GM06990 (cell line): ENCODE measurements at places on chromosomes 12 and 14.

GRCh38 chr14:51780006-51780692 is 80.3 kb upstream of the GNG2 start:
- peak; percentile 21 for DNase-seq

- DNase-seq, result no peak
These were observed 15.8 kb upstream of the OAS2 start for GRCh38 chr12:112962561-112962960.

DNA sequence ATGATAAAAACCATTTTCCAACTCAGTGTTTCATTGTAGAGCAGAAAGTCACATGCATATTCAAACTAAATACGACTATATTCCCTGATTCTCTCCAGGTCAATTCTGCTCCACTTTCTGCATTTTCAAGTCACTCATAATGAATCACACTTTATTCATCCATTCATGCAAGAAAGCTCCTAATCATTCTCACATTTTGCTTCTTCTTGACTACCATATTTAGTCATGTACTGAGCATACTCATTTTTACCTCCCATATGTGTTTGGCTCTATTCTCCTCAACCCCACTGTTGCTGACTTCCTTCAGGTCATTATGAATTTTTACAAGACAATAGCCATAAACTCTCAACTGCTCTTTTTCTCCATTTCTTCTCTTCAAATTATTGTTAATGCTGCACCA is 43.4 kb upstream of the PIK3C2G start:
- DNase-seq, result no peak

GRCh38 chr14:78593949-78594348 is 423.8 kb downstream of the NRXN3 start:
- no peak for DNase-seq

- peak; percentile 39 for DNase-seq
These were observed 8.5 kb downstream of the KRT85 start for GRCh38 chr12:52358575-52359350.

DNA sequence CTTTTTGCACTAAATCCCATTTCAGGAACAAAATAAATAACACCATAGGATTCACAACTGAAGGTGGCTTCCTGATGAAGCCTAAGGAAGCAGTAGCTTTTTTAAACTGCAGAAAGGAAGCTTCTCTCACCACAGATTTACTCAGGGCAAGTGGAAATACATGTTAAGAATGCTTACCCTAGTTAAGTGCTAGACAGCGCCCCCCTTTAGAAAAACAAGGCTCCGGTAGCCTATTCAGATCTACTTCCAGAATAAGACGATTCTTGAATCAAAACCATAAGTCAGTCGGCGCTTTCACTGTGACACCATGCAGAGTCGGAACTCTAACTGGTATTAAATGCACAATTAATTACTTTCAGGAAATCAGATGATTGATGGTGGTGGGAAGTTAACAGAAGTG is 41.9 kb downstream of the E2F7 start:
- no peak for DNase-seq

DNA sequence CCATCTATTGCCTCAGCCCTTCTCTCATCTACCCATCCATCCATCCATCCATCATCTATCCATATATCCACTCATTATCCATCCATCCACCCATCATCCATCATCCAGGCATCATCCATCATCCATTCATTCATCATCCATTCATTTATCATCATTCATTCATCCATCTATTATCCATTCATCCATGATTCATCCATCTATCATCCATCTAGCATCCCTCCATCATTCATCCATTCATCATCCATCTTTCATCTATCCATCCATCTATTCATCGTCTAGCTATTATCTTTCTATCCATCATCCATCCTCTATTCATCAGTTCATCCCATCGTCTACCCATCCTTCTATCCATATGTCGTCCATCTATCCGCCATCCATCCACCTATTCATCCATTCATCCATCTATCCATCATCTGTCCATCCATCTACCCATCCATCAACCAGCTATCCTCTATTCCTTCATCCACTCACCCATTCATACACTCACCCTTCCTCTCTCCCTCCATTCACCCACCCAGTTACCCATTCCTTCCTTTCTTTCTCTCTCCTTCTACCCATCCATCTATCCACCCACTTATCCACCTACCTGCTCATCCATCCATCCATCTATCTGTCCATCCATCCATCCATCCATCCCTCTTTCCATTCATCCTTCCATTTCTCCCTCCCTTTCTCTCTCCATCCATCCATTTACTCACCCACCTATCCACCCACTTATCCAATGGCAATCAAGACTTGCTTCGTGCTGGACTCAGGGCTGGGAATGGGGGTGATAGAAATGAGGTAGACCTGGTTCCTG is 59.3 kb downstream of the KIF26A start:
- no peak for DNase-seq

DNA sequence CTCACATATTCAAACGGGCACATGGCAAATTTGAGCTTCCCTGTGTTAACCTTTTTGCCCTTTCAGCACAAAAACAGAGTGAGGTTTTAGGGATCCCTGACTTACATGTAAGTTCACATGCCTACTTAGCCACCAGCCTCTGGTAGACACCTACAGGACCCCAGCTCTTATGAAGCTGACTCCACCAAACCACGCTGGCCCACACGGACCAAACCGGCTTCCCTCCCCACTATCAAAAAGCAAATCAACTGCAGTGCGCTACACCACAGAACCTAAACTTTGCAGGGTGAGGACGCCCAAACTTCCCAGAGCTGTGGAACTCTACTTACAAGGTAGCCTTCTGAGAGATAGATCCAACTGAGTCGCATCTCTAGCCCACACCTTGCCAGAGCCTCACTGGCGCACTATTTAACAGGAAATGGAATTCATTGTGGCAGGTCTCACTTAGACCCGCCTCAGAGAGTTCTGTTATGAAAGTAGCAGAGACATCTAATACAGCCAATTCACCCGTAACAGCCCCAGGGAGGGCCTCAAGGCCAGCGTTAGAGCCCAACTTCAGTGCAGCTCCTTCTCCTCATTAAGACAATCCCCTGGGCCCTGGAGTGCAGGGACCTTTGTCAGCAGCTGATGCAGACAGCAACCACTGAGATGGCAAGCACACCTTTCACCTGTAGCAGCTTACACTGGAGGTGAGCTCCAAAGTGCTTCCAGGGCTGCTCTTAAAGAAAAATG is 49.2 kb downstream of the SH2B3 start:
- no peak for DNase-seq

DNA sequence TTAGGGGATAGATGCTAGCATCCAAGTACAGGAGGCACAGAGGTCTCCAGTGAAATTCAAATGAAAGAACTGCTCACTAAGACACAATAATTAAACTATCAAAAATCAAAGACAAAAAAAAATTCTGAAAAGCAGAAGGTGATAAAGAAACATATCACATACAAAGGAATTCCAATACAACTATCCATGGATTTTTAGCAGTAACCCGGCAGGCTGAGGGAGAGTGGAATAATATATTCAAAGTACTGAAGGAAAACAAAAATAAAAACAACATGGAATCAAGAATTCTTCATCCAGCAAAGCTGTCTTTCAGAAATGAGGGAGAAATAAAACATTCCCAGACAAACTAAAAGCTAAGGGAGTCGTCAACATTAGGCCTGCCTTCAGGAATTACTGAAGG is 31.9 kb downstream of the A2M start:
- no peak for DNase-seq

GRCh38 chr12:46553266-46553665 is 180.7 kb upstream of the SLC38A2 start:
- no peak for DNase-seq

DNA sequence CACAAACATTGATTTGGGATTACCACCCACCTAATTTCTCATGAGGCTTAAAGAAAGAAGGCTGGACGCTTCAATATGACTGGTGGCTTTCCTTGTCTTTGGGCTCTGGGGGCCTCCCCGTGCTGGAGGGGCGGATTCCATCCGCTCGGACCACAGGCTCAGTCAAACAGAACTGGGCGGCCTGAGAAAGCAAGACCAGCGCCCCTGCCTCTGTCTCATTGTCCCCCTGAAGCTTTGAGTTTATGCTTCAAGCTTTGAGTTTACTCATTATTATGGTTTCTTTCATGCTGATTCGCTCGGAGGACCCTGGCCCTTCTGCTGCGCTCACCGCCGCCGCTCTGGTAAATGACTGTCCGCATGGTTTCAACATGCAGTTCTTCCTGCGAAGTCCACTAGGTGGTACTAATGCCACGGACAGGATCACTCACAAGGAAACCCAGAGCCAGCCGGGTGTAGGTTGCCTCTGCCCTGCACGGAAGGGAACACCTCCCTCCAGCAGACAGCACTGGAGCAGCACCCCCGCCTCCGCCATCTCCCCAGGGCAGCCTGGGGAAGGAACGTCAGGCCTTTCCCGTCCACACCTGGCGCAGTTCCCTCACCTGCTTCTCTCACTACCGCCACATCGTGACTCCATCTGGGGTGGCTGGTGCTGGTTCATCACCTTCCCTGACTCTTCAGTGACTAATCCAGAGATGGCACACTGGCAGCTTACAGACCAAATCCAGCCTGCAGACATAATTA is 13.2 kb upstream of the TIGAR start:
- DNase-seq, result no peak

DNA sequence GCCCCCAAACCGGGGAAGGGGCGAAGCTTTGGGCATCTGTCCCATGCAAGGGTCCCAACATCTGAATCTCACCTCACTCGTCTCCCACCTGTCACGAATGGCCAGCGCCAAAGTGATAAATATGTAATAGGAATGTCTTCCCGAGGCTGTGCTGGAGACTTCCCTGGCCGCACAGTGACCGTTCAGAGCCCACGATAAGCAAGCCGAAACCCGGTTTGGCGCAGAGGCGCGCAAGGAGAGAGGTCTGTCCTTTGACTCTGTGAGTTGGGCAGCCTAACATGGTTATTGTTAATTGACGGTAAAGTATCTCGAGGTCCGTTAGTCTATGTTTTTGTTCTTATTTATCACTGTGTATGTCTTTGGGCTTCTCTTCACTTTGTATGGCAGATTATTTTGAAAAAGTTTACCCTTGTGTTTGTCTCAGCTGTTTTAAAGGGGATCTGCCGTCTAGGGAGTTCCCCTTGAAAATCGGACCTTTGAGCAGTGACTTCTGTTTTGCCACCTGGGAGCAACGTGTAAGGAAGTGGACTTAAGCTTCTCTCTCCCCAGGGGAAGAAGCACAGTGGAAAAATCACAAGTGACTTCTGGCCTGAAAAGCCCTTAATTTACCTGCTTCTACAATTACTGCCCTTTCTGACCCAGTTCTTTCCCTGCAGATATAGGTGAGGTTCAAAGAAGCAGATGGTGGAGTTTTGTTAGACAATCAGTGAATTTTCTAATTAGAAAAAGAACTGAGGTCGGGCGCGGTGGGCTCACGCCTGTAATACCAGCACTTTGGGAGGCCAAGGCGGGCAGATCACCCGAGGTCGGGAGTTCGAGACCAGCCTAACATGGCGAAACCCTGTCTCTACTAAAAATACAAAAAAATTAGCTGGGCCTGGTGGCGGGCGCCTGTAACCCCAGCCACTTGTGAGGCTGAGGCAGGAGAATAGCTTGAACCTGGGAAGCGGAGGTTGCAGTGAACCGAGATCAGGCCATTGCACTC is 1.1 kb upstream of the TM9SF1 start:
- DNase-seq, result no peak

DNA sequence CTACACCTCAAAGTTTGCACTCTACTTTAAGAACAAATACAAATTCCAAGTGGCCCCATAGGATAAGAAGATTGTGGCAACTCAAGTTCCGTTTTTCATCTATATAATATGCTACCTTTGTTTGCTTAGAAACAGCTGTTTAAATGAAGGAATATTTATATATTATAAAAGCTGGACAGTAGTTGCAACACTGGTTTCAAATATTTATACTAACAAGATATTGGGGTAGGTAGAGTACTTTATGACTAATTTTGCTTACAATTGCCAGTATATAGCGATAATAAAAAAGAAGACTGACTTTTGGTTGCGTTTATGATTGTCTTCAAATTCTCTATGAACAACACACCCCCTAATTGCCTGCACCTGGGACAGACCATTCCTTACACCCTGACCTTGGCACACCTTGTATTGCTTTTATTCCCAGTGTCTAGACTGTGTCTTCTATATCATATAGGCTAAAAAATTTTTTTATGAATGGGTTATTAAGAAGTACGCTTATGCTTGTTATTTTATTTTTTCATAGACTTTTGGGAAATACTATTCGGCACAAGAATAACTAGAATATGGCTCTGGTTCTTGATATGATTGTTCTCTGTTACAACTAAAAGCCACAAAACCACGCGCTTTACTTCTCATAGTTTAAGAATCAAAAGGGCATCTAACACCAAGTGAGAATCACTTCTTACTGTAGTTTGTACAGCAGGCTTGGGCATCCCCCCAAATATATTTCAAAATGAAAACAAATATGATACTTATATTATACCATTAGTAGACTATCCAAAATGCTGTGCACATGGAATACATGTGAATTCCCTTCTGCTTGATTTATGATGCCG is 455.4 kb upstream of the DCN start:
- DNase-seq, result no peak

DNA sequence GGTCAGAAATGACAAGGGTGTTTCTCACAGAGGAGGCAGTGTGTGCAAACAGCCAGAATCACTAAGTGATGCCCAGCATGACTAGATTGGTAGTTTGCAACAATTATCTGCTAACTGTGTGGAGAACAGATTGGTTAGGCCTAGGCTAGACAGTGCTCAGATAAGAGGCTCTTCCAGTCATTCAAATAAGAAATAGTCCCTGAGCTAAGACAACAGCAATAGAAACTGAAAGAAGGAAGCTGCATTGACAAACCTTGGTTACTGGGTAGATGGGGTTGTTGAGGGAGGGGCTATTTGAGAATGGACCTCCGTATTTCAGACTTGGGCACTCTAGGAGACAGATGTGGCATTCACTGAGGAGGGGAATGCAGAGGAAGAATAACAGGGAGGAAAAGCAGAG is 255.0 kb upstream of the NPAS3 start:
- no peak for DNase-seq

GRCh38 chr12:82723093-82723492 is 36.4 kb downstream of the TMTC2 start:
- no peak for DNase-seq

GRCh38 chr12:52389313-52390207 is 4.1 kb upstream of the KRT84 start:
- DNase-seq, result no peak

DNA sequence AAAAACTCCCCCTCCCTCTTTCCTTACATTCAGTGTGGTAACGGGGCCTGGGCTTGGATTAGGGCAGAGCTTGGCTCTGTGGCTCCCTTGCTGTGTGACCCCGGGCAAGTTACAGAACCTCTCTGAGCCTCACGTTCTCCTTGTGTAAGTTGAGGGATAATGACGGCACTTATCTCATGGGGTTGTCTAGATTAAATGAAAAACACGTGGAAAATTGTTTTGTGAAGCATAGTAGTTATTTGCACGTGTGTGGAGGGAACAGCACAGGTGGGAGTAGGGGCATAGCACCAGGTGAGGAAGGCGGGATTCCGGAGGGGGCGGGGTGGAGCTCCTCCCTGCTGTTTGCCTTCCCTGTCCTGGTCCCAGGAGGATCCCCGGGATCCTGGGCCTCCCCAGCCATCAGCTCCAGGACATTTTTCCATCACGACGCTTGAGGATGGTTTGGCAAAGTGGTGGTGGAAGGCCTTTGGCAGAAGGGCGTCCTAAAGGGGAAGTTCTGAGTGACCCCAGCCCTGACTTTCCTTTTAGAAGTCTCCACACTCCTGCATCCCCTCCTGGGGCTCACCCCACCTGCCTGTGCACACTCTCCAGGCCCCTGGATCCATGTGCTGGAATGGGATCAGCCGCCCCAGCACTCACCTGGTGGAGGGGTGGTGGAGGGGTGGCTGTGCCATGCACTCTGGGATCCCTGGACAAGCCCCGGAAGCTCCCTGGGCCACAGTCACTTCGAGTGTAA is 22.7 kb downstream of the LRTM2 start:
- no peak for DNase-seq
